ACHN (cell line): ENCODE measurements at places on chromosomes 11 and 22.
A peak's percentile ranks its signal among the peaks of the same experiment; 100 is the strongest.

DNA sequence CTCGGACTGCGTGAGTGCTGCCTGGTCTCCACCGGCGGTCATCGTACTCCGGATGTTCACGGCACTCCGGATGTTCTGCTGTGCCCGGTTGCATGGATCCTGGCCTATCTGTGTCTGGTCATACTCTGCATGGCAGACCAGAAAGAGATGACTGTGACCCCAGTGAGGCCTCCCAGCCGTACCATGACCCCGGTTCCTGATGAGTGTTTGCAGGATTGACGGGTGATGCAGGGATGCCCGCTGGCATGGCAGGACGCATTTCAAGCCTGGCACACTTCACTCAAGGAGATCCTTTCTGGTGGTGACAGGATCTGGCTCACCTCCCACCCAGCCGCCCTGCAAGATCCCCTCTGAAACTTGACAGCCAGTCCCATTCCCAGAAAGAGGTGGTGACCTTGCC lies 6.3 kb downstream of the GLB1L2 start:
- no peak for DNase-seq

DNA sequence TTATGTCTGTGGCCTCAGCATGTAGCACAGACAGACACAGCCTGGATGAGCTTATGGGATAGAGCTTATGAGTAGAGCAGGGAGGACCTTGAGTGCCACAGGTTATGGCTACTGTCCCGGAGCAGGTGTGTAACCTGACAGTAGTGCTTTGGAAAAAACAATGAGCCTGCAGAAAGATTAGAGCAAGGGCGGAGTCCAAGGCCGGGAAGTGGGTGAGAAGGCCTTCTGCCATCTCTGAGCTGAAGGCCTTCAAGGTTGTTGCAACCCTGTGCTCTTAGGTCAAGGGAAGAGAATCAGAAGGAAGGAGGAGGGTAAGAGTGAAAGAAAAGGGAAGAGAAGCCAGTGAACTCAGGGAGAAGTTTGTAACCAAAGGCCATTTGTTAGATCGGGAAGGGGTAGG lies 3.9 kb upstream of the TAGLN start:
- DNase-seq: no peak

GRCh38 chr11:44863231-44863630 lies 87.5 kb downstream of the TP53I11 start:
- DNase-seq: no peak

- no peak for DNase-seq
Observed at GRCh38 chr11:95686265-95686664, 103.3 kb downstream of the FAM76B start.

- peak; percentile 84 for DNase-seq
Observed at GRCh38 chr22:30634471-30635233, 929 bp upstream of the SLC35E4 start.

GRCh38 chr11:6251120-6251733 lies 8.4 kb upstream of the CCKBR start:
- DNase-seq: peak; percentile 63

DNA sequence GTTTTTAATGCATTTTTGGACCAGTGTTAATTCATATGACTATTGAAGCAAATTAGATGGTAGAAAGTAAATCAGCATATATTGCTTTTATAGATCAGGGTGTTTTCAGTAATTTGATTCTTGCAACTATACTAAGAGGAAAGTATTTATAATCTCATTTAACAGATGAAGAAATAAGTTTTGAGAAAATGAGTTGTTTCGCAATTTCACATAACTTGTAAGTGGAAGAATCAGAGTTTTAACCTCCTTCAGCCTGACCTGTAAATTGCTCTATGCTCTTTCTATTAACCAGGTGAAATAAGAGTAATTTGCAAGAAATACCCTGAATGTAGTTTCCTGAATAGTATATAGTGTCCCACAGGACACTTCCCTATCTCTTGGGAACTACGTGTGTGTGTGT lies 1106.8 kb upstream of the RAG2 start:
- DNase-seq: no peak

- no peak for DNase-seq
Observed at GRCh38 chr22:30643055-30643875, 7.7 kb downstream of the SLC35E4 start.

DNA sequence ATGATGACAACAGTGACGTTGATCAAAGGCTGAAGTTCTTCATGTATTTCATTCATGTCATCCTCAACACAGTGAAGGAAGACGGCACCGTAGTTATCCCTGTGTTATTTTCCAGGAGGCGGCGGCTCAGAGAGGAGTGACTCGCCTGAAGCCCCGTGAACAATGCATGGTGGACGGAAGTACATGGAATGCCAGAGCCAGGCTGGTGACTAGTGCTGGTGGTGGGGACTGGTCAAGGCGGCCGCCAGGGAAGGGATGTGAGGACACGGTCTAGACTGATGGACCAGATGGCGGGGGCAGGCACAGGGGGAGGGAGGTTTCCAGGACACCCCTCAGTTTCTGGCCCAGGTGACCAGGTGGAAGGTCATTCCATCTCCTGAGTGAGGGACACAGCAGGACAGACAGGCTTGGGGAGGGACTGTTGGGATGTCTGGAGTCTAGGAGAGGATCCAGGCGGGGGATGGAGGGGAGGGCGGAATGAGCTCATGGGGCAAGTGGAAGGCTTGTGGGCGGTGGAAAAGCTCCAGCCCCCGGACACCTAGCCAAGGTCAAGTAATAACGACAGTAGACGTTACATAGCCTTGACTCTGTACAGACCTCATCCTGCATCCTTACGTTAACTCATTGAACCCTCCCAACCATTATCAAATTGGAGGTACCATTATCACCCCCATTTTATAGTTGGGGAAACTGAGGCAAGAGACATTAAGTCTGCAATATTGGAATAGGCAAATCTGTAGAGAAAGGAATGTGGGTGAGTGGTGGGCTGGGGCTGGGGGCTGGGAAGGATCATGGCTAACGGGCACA lies 16.0 kb upstream of the PICK1 start:
- DNase-seq: no peak

GRCh38 chr11:107457205-107457557 lies 444 bp downstream of the CWF19L2 start:
- peak; percentile 32 for DNase-seq

- no peak for DNase-seq
Observed at GRCh38 chr22:36456464-36456845, 25.0 kb downstream of the TXN2 start.

DNA sequence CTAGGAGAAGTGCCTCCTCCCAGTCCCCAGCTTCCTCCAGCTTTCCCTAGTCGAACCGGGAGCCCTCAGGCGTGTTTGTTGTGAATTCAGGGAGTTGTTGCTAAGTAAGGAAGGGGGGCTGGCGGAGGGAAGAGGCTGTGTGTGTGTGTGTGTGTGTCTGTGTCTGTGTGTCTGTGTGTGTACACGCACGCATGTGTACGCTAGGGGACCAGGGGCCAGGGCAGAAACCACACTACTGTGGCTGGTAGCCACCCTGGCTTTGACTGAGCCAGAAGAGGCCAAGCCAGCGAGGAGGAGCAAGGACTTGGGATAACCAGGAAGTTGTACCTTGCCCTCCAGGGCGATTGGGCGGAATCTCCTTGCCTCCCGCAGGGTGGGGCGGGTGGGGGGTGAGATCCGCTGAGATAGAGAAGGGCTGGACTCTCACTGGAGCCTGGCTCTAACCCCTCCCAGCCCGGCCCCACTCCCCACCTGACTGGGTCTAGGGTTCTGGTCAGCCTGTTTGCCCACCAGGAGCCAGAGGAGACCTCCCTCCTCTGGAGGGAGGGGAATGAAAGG lies 7.5 kb downstream of the BCL9L start:
- peak; percentile 89 for DNase-seq

GRCh38 chr22:26985931-26986782 lies 328.8 kb downstream of the MIAT start:
- DNase-seq: no peak

GRCh38 chr11:111463276-111463675 lies 48.9 kb downstream of the BTG4 start:
- DNase-seq: no peak

GRCh38 chr22:41092847-41093411 lies 537 bp downstream of the EP300 start:
- DNase-seq: peak; percentile 34

- no peak for DNase-seq
Observed at GRCh38 chr11:112213753-112214152, 12.5 kb upstream of the PTS start.

DNA sequence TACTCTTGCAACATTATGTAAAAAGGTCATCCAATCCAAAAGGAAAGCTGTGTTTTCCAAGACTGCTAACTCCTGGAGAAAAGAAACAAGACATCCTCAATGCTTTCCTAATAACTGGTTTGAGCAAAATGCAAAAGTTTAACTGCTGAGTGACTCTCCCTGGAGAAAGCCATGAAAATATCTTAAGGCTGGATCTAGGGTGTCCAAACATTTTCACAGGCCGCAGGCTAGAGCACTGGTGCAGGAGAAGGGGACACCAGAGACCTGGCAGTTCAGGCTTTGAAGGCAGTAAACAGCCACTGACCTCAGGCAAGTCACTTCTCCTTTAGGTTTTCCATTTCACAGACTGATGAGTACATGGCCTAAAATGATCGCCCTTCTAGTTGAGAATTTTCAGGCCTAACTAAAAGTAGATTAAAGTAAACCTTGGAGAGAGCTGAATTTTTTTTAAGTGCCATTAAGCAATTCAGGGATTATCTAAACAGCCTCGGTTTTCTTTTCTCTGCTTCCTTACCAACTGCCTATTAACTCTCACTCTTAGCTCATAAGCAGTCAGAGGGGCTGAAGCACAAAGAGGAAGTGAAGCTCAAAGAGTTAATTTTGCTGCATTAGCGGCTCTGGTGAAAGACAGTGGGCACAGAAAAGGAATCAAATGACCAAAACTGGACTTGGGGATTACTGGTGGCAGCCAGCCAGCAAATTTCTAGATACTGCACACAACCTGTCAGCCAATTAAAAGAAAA lies 2.3 kb downstream of the CHKA start:
- DNase-seq: no peak
